Stimulated activated CD8-positive, alpha-beta memory T cell treated with anti-CD3 and anti-CD28 coated beads, Interleukin-4, amount 100 ng/mL, for 1 hour (primary cell): ENCODE measurements at places on chromosomes 12 and 14.

GRCh38 chr14:103520657-103521437 is 1.8 kb downstream of the CKB start:
- DNase-seq = no peak

DNA sequence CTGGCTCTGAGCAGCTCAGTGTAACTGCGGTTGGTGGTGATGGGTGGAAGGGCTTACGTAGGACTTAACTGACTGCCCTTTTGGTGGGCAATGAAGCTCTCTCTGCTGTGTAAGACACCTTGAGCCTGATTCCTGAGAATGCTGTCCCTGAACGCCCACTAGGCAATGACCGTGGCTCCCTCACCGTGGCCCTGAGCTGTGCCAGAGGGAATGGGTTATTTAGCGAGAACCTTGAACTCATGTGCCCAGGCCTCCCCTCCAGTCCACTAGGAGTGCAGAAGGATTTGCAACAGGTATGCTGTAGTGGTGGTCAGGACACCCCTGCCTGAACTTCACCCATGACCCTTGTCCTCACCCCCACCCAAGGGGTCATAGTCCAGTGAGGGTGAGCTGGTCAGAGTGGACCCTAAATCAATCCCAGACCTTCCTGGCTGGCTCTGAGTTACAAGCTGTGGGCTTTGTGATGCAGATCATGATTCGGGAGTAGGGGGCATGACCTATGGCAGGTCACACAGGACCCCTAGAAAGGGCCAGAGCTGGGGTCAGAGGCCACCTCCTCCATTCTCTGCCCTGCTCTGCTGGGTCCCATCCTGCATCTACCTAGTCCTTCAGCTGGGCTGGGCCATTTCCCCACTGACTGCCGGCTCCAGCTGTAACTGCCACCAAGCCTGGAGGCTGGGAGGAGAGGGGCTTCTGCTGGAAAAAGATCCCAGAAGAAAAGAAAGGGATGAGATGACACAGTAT is 14.5 kb upstream of the ANKRD33 start:
- no peak for DNase-seq

DNA sequence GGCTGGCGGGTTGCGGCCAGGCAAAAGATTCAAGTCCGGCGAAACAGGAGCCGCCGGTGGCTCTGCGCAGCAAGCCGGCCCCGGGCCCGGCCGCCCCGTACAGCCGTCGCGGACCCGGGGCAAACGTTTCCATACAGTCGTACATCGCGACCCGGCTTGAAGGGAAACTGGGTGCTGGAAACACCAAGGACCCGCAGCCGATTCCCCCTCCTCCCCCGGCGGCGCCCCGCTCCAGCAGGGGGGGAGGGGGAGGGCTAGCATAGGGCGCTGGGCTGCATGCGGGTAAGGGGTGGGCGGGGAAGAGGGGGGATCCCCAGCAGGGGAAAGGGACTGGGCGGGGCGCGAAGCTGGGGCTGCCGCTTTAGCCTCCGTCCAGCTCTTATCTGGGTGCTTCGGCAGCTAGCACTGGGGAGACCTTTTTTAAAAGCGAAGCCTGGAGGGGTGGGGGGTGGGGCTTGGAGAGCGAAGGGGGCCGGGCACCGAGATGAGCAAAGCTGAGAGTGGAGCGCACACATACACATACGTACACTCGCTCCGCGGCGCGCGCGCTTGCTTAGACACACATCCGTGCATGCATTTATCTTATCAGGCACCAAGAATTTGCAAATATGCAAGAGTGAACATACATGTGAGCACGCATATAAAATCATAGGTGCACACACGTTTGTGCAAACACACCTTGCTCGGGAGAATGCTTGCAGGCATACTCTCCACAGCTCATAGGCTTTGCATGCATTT is 11.9 kb downstream of the RARG start:
- peak; percentile 59 for DNase-seq

- no peak for DNase-seq
These were observed 12.4 kb upstream of the C12orf75 start for GRCh38 chr12:105317942-105318621.

DNA sequence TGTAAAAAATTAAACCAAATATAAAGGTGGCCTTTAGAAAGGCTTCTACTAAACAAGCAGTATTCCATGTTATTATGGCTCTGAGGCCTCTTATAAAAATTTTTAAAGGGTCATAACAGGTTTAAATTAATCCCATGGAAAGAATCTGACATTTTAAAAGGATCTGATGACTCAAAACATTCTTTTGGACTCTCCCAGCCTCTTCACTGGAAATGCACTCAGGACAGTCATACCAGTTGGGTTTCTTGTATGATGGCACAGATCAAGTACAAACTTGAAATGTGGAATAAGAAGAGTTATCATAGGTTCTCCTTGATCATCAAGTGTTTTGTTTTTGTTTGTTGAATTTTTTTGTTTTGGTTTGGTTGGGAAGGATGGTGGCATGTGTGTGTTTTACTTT is 50.8 kb downstream of the PPP2R5E start:
- DNase-seq = no peak

DNA sequence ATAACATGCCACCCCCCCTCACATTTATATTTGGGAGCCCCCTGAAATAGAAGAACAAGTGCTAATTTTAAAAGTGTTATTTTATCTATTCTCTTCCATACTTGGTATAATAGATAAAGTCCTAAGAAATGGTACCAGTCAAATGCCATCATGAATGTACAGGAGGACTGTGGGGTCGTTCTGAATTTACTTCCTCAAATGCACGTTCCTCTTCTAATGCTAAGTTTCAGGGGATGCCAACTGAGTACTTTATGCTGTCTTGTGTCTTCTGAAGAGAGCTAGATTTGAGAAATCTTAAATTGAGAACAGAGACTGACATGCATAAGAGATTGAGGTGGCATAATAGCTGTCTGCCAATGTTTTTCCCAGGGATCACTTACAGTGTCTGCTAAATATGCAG is 59.0 kb downstream of the CFAP54 start:
- no peak for DNase-seq

GRCh38 chr12:52226446-52226845 is 6.6 kb upstream of the KRT7 start:
- DNase-seq = no peak

GRCh38 chr12:57548013-57548315 is 972 bp upstream of the DCTN2 start:
- DNase-seq = no peak

DNA sequence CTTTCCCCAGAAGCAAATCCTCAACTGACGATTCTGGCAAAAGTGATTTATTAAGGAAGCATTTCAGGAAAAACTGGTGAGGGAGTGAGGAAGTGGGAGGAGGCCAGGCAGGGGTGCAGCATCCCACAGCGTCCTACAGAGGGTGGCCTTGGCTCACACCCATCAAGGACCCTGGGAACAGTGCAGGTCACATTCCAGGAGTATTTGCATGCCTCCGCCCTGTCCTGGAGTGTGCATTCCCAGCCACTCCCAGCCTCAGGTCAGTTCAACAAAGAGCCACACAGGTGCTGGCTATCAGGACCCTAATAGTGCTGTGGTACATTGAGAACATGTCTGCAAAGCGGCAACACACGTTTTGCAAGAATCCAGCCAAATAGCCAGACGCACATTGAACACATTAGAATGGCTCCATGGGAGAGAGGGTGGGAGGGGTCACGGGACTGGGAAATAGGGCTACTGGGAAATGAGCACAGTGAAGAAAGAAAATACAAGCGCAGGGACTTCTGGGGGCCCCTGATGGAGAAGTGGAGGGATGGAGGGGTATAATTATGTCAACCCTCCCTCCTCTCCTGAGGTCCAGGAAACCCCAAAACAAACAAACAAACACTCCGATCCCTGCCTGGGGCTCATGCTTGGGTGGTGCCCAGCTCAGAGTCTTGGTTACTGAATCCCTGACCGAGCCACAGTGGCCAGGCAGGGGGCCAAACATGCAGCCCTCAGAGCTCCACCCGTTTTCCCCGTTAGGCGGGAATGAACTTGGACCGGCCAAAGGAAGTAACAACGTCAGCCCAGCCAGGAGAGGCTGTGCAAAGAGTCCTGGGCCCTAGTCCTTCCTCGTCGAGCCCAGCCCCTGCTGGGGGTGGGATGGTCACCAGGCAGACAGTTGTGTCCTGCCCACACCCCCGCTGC is 36.5 kb downstream of the CMKLR1 start:
- DNase-seq = no peak

- DNase-seq = no peak
These were observed 43.8 kb upstream of the ZDHHC17 start for GRCh38 chr12:76720068-76720467.

GRCh38 chr12:57624441-57625220 is 8.4 kb downstream of the B4GALNT1 start:
- no peak for DNase-seq

GRCh38 chr14:90664911-90665310 is 151.3 kb downstream of the TTC7B start:
- no peak for DNase-seq

DNA sequence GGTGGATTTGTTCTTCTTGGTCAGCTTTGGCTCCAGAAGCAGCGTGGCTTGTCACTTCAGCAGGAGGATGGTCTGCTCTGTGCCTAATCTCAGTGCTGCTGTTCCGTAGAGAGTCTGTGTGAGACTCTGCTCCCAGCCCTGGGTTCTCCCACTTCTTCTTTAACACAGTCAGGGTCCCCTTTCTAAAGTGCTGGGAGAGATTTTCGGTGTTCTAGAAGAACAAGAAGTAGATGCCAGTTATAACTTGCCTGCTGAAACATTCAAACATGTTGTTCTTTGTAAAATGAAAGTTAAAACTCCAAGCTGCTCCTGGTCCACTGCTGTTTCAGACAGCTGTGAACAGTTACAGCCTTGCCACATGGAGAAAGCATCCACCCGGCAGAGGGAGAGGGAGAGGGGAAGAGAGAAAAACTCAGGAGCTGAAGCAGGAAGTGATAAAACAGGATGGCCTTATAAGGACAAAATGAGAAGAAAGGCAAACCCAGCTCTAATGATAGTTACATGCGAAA is 55.2 kb upstream of the CERS5 start:
- no peak for DNase-seq

- DNase-seq = no peak
These were observed 677.8 kb downstream of the BCL11B start for GRCh38 chr14:98594156-98594555.

DNA sequence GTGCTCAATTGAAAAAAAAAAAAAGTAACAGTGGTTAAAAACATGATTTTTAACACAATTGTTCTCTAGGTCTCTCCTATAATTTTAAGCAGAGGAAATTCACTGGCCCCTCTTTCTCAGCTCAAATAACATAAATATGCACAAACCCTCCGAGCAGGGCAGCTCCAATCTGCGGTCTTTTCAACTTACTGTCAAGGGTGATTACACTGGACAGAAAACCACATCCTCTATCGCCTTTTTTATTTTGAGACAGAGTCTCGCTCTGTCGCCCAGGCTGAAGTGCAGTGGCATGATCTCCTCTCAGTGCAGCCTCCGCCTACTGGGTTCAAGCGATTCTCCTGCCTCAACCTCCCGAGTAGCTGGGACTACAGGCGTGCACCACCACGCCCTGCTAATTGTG is 16.5 kb upstream of the GABARAPL1 start:
- DNase-seq = no peak

DNA sequence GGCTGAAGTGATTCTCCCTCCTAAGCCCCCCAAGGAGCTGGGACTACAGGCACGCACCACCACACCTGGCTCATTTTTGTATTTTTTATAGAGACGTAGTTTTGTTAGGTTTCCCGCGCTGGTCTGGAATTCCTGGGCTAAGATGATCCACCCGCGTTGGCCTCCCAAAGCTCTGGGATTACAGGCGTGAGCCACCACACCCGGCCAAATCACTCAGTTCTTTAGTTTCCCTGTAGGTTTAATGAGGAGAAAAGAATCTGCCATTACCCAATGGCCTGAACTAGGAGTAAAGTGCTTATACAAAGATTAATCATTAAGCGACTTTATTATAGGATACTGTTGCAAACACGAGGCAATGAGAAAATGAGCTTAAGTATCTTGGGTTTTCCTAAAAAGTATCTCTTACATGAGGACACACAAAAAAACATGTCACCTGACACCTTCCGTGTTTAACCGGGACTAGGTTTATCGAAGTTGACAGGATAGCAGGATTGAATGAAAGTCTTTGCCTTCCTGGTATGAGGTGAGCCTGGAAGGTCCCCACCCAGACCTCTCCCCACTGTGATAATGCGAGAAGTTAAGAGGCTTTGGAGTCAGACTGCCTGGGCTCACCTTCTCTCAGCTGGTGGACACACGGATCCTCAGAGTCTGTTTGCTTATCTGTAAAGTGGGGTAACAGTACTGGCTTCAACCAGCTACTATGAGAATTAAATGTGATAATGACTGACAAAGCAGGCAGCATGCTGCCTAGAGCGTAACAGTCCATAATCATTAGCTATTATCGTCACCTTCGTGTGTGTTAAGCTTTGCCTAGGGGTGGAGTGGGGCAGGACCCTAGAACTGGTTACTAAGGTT is 133.5 kb upstream of the KRAS start:
- no peak for DNase-seq

DNA sequence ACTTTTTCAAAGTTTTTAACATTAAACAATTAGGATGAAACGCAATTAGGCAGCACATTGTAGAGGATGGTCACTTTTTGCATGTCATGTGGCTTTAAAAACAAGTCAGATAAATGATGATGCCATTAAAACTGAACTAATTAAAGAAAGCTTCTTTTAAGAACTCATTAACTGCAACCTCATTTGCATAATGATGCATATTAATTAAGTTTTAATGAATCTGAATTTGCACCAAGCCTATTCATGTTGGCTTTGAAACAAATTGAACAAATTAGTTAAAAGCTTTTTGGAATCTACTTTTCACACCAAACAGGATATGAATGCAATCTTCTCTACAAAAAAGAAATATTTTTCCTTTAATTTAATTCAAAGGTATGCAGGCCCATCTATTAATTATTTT is 499.0 kb downstream of the VRK1 start:
- no peak for DNase-seq

DNA sequence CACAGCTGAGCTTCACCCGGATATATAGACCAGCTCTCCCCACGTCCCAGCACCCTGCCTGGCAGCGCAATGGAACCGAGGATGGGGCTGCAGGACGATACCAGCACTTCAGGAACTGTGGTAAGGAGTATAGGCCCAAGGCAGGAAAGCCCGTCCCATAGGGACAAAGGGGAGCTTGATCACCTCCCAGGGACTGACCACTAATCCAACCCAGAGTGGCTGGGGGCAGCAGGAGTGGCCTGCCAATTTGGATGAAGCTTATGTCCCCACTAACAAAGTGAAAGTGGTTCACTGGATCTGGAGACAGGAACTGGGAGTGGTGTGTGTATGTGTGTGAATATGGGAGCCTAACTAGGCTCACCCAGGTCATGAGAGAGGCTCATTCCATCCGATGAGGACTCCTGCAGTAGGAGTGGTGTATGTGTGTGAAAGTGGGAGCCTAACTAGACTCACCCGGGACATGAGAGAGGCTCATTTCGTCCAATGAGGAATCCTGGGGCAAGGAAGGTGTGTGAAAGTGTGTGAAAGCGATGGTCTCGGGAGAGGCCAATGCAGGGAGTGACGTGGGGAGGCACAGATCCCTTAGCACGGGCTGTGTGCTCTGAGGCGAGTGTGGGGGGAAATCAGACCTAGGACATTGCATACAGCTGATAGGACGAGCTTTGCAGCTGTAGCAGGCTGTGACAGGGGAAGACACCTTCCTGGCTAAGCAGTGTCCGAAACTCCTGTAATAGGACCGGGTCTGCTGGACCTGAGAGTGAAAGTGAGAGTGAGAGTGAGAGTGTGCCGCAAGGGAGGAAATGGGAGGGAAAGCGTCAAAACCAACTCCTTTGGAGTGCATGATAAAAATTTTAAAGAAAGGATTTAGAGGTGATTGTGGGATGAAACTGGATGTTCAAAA is 25.7 kb downstream of the KLRK1 start:
- DNase-seq = no peak
